ENCODE measurements at places on chromosomes 1 and 21. TPM values are rescaled to one million over a fixed set of nuclear protein-coding genes. Genes with fewer than 3 reads are reported as not detected.

LRRC38 gene
- total RNA-seq = 6.5 TPM

SPTA1 gene
- 0.03 TPM for total RNA-seq

MYCL gene
- not detected for total RNA-seq

HSD3B1 gene
- total RNA-seq = not detected

RAB42 gene
- not detected for total RNA-seq

CTSS gene
- total RNA-seq = 10.4 TPM

RGS16 gene
- 0.98 TPM for total RNA-seq

SLC25A34 gene
- total RNA-seq = 7.8 TPM
